ENCODE measurements at places on chromosomes 4 and X.

GRCh38 chr4:20787940-20788665 lies 87.8 kb downstream of the PACRGL start:
- DNase-seq, result no peak

- DNase-seq, result no peak
Observed at GRCh38 chrX:150475461-150475860, 93.0 kb upstream of the MTM1 start.

DNA sequence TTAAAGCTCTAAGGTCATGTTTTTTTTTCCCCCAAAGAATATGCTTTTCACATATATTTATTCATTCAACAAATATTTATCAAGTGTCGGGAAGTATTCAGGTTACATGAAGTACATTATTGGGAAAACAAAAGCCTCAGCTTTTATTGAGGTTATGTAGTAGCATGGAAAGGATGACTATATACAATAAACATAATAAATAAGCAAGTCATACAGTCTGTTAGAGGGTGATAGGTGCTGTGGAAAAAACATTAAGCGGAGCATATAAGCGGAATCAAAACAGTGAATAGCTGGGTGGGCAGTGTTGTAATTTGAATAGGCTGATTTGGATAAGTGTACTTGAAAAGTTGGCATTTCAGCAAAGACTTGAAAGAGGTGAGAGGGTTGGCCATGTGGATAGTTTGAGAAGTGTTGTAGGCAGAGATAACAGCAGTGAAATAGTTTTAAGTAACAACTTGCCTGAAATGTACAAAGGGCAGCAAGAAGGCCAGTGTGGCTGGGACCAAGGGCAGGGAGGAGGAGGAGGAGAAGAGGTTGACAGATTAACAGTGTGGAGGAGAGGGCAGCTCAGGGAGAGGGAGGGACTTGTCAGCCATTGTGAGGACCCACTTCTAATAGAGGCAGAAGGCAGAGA lies 558.7 kb downstream of the SPRY1 start:
- DNase-seq, result no peak

DNA sequence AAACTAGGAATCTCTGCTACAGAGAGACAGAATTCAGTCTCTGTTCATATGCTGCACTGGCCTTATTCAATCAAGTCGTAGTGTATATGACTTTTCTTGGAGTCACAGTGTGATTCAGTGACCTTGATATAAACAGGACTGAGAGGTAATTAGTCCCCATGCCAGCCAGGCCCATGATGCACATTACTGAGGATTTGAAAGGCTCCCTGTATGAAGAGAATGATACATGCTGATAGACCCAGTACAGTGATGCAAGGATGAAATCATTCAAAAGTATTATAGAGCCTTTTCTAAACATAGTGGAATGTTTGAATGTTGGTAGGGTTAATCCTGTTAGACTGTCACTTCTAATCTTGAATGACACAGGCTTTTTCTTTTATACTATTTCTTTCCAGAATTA lies 34.1 kb downstream of the ANXA3 start:
- DNase-seq, result no peak

- no peak for DNase-seq
Observed at GRCh38 chrX:109270580-109271484, 211.1 kb downstream of the GUCY2F start.

- no peak for DNase-seq
Observed at GRCh38 chr4:76630741-76631140, 195.7 kb downstream of the SHROOM3 start.

DNA sequence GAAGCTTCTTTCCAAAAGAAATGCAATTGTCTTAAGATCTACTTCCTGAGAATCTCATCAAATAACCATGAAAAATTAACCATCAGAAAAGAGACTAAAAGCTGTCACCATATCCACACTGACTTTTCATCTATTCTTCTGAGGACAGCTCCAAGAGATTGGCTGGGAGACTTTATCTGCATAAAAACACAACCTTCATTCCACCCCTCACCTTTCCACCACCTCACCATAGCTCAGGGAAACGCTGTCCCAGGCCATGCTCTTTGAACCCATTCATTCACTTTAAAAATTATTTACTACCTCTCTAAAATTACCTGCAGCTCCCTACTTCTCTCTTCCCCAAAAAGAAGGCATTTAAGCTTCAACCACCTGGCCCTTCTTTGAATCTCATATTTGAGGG lies 2.4 kb downstream of the FAM13A start:
- no peak for DNase-seq

GRCh38 chrX:152276277-152276676 lies 137.9 kb upstream of the MAGEA10 start:
- DNase-seq, result no peak

GRCh38 chrX:132395026-132395425 lies 93.8 kb downstream of the MBNL3 start:
- no peak for DNase-seq

GRCh38 chr4:1993169-1993516 lies 15.6 kb downstream of the NELFA start:
- no peak for DNase-seq

GRCh38 chrX:37817579-37817978 lies 29.8 kb downstream of the DYNLT3 start:
- DNase-seq, result no peak

DNA sequence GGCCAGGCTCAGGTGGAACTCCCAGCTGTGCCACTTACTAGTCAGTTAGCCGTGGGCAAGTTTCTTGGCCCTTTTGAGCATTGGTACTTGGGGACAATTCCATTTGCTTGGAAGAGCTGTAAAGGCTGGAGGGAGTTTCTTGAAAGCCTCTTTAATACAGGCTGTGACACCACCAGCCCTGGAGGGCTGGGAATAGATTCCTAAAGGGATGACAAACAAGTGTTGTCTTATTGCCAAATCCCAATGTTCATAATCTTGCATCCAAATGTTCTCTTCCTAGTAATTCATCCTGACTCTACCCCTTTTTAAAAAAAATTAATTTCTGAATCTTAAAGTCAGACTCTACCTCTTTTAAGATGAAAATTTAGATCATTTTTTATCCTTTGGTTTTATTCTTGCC lies 14.6 kb upstream of the MED28 start:
- DNase-seq, result no peak

DNA sequence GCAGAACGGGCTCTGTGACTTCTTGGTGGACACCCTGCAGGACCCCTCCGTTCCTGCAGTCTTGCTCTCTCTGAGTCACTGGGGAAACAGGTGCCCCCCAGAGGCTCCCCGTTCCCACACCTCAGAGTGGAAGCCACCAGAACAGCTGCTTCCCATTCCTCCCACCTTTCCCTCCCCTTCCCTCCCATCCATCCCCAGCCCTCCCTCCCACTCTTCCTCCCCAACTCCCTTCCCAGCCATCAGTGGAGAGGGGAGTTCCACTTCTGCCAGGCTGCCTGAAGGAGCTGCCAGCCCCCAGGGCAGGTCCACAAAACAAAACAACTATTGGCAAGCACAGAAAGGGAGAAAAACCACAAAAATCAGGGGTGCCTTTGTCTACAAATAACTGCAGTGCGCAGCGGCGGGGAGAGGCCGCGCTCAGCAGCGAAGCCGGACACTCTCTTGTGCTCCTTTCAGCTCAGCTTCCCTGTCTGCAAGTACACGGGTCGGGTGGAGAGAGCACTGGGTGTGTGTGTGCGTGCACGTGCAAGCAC lies 8.1 kb downstream of the SSR4 start:
- DNase-seq, result no peak

- DNase-seq, result no peak
Observed at GRCh38 chr4:83259586-83259985, 25.0 kb downstream of the COQ2 start.

DNA sequence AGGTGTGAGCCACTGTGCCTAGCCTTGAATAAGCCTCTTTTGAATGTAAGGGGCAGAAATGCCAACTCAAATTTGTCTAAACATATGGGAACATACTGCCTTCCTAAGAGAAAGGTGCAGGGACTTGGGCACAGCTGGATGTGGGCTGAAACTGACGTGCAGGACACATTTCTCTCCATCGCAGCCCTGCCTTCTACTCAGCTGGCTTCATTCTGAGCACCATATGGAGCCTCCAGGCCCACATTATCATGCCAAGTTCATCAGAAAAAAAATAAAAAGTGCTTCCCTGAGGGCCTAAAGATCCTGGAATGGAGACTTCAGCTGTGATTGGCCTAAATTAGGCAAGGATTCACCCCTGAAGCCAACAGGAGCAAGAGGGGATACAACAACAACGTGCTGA lies 386.2 kb downstream of the RAB28 start:
- no peak for DNase-seq

- DNase-seq, result no peak
Observed at GRCh38 chr4:166195101-166195500, 322.1 kb downstream of the TLL1 start.

- no peak for DNase-seq
Observed at GRCh38 chr4:101356928-101357327, 9.6 kb upstream of the PPP3CA start.

DNA sequence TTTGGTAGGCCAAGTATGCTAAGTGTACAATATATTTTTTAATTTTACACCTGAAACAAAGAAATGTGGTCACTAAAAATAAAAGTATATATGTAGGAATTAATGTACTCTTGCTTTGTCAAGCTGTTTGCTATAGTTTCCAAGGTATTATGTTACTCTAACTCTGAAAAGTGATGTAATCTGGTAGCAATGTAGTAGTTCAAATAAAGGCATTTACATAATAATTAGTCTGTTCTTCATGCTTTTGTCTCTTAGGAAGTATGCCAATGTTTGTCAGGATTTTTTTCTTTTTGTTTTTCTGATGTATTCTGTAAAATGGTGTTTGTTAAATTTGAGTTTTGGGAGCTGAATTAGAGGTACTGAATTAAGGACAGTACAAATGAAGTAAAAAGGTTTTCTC lies 89.5 kb downstream of the PLS3 start:
- no peak for DNase-seq

DNA sequence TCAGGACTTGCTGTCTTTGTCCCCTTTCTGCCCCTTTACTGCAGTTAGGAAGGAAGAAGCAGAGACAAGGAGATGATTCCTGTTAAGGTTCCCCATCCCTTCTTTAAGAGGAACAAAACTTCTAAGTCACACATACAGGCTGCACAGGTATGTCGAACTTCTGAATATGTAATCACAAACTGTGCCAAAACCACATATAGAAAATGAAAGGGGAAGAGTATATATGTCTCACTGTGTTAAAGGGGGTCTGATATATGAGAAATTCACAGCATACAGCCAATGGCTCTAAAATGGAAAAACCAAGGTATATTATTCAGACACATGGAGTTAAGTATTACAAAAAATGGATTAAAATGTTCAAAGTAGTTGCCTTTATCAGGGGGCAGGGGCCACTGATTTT lies 11.7 kb downstream of the CFAP97 start:
- DNase-seq, result no peak

DNA sequence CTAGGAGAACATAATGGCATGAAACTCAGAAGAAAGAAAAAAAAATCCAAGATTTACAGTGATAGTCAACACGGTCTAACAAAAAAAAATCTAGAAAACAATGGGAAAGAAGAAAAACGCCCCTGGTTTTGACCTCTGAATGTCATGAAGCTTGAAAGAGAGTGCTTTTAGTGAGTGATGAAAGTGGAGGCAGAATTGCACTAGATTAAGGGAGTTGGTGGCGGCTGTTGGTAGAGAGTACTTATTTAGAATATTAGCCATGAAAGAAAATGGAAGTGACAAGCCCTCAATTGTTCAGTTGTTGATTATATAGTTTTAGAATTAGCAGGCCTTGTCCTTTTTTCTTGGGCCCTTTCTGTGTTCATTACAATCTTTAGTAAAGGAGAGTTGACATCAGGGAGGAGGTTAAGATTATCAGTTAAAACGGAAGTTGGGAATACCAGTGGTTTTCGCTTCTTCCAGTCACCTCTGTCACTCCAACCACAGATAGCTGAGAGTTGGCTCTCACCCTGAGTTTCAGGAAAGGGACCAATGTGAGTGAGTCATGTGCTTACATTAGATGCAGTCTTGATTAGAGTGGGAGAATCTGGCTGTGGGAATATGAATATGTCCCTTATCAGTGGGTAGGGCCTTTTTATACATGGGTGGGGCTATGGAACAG lies 29.7 kb downstream of the EREG start:
- DNase-seq, result no peak

DNA sequence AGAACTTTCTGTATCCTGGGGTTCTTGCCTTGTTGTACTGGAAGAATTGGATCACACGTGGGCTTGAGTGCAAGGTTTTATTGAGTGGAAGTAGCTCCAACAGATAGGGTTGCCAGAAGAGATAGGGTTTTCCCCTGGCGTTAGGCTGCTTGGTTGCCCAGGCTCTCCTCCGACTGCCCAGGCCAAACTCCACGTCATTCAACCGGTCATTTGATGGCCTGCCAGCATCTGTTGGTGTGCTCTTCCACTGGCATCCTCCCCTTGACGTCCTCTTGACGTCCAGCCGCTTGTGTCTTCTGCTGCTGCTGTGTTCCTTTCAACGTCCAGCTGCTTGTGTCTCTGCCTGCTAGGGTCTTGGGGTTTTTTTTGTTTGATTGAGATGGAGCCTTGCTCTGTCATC lies 340.3 kb upstream of the ZCCHC13 start:
- DNase-seq, result no peak

DNA sequence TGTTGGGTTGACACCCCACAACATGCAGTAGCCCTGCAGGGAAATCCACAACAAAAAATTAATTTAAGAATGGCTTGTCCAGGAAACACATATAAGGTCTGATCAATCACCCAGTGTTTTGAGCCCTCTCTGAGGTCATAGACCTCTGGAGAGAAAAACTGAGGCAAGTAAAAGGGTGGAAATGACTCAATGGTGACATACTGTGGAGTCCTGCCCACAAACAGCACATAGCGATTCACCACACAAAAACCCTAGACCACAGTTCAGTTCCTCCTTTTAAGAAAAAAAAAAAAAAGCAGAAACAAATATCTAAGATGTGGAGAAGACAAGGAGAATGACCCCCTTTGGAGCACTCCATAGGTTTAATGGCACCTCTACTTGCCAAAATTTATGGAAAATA lies 2691.0 kb downstream of the PCDH7 start:
- no peak for DNase-seq

DNA sequence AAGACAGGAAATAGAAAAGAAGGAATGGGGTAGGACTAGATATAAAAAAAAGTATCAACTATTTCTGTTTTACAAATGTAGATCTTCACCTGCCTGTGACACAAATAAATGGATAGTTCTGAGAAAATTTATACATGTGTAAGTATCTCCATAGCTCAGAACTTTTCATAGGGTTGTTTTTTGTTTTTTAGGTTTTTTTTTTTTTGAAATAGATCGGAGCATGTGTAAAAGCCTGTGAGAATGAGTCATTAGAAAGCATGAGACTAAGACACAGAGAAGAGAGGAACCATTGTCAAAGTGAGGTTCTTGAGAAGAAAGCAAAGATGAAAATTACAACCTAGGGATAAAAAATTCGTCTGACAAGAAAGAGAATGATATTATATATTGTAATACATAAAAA lies 481.6 kb downstream of the PABPC4L start:
- no peak for DNase-seq

All from stimulated activated CD4-positive, alpha-beta T cell treated with anti-CD3 and anti-CD28 coated beads, TNF-alpha, amount 100 ng/mL, for 4 hours (primary cell).